Erythroblast (primary cell): ENCODE measurements at places on chromosomes 12 and 14.

DNA sequence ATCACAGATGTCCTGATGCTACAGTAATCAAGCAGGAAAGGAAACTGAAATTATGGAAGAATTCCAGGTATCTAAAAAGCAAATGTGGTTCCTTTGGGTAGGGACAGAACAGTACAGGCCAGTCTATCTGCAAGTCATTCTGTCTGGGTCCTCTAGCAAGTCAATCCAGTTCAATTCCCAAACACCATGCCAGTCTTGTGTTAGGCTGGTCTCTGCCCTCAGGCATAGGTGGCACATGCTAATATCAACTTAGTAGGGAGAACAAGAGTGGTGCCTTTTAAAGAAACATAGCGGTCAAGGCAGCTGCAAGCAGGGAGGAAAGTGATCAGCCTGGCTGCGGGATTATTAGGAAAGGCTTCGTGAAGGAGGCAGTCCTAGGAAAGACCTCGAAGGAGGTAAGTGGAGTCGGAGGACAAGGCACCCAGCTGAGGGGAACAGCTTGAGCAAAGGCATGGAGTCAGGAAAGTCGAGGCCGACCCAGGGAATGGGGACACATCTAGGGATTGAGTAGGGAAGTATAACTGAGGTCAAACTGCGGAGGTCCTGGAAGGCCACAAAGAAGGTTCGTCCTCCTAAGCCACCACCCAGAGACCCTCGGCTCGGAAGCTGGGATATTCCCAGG is 3.8 kb upstream of the PLEKHG6 start:
- no peak for DNase-seq

GRCh38 chr14:83940253-83940652 is 1589.7 kb upstream of the FLRT2 start:
- no peak for DNase-seq

- no peak for DNase-seq
These were observed 23.4 kb upstream of the TMX1 start for GRCh38 chr14:51216602-51217001.

DNA sequence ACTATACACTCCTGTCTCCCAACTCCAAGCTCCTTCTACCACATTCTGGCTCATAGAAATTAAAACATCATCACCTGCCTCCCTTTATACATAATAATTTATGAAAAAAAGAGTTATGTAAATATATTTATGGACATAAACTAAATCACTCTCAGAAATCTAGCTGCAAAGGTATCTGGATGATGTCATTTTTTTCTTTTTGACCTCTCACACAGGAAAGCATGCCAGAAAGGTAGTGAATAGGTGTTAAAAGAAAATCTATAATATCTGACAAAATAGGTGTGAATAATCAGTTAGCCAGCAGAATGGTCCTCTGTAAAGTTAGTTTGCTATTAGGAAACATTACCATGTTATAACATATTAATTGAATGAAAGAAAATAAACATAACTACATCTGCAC is 7.7 kb downstream of the LRRIQ1 start:
- no peak for DNase-seq

GRCh38 chr12:124505001-124505818 is 62.2 kb downstream of the NCOR2 start:
- no peak for DNase-seq

- no peak for DNase-seq
These were observed 30.8 kb downstream of the NCOR2 start for GRCh38 chr12:124536641-124537040.

- DNase-seq: no peak
These were observed 45.7 kb upstream of the ITPR2 start for GRCh38 chr12:26878661-26879119.

DNA sequence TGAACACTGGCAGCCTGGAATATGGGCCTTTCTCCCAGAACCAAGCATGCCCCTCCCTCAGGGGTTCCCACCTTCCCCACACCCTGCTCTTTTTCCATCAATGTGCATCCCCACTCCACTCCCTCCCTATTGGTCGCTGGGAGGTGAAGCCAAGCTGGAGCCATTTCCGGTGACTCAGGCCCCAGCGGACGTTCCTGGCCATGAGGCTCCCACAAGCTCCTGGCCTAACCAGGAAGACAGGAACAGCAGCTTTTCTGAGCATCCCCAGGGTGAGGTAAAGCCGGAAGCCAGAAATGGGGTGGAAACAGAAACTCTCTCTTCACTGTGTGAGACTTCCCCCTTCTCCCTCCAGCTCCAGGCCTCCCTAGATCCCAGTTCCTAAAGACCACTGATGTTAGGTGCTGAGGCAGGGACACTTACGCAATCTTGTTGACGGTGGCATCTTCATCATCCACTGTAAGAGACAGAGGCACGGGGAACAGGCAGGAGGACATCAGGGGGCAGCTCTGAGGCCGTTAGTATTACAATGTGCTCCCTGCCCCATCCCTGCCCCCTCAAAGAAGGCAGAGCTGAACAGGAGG is 5.1 kb downstream of the LMBR1L start:
- no peak for DNase-seq
